ENCODE measurements at places on chromosomes 5 and 9. TPM values are rescaled to one million over a fixed set of nuclear protein-coding genes. Genes with fewer than 3 reads are reported as not detected.
A peak's percentile ranks its signal among the peaks of the same experiment; 100 is the strongest.

- DNase-seq = no peak
Measured at GRCh38 chr5:26893078-26893477, 145.3 kb downstream of the CDH9 start.

DNA sequence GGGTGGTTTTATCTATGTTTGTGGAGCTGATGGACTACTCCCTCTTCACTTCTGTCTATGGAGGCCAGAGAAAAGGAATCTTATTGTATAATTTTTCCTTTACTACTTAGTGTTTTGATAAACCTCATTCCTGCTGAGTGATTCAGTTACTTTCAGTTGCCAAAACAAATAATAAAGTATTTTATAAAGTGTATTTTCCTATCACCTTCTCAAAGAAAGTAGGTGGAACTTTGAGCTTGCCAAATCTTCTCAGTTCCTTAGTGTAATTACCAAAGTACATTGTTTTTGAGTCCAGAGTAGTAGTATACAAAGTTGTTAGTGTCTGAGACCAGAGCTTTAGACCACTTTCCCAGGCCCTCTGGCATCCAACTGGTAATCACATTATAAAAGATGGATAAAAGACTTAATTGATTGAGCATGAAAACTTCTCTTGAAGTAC, 13.5 kb downstream of the RABGAP1 start:
- peak; percentile 44 for DNase-seq

DNA sequence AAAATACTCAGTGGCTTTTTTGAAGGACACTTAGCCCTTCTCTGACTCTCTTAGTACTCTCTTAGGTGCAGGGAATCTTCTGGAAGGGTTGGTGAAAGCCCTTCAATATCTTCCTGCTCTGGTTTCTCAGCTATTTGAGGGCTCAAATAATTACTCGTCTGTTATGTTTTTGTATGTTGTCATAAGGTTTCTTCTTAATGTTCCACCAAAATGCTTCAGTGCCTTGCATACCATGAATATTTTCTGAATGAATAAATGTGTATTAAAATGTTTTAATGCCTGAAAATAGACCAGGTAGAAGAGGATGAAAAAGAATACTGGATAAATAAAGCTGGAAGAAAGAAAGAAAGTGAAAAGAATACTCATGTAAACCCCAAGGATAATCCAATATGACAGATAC, 124.3 kb downstream of the STK32A start:
- no peak for DNase-seq

GRCh38 chr5:67681703-67682102, 485.1 kb upstream of the CD180 start:
- no peak for DNase-seq

- DNase-seq = peak; percentile 61
Measured at GRCh38 chr9:1005043-1005667, 28.7 kb downstream of the DMRT3 start.

- no peak for DNase-seq
Measured at GRCh38 chr5:84438456-84438855, 53.8 kb upstream of the EDIL3 start.

GRCh38 chr5:65837139-65837538, 89.2 kb upstream of the ERBIN start:
- DNase-seq = peak; percentile 68

- no peak for DNase-seq
Measured at GRCh38 chr5:120644516-120644915, 180.4 kb downstream of the PRR16 start.

DNA sequence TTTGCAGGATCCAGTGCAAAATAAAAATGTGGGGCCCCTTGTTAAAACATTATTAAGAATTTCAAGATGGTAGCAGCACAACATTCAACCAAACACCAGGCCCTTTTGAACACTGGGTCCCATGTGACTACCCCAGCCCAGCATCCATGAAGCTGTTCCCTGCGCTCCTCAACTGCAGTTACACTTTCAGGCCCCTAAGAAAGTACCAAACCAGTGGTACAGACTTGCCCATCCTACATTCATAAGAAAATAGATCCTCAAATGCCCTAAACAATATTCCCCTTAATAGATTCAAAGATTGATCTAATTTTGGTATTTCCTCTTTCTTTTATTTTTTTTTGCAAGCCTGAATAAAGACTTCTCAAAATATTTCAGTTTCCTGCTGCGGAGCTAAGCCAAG, 201.7 kb downstream of the EFNA5 start:
- DNase-seq = no peak

- DNase-seq = no peak
Measured at GRCh38 chr5:62326302-62326701, 20.3 kb downstream of the KIF2A start.

DNA sequence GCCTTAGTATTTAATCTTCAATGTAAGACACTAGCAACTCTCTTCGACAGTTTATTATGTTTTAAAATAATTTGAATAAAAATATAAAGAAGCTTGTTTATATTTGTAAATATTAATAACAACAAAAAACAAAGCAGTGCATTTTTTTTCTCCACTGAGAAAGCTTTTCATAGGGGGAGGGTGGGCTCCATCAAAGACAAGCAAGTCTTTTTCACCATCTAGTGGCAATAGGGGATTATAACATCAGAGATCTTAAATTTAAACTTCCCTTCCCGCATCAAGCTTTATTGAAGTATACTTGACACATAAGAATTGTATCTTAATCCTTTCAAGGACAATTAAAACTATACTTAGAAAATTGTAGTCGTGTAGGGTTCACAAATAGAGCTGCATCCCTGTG, 9.3 kb upstream of the OR13F1 start:
- DNase-seq = no peak

- DNase-seq = no peak
Measured at GRCh38 chr9:134214766-134215419, 50.5 kb upstream of the RNU6ATAC start.

The GFPT2 gene
- not detected for total RNA-seq

The S1PR3 gene
- total RNA-seq = 6.0 TPM

The OBP2B gene
- not detected for total RNA-seq

Data from mammary epithelial cell (primary cell).